ENCODE measurements at places on chromosomes 16 and 17.

DNA sequence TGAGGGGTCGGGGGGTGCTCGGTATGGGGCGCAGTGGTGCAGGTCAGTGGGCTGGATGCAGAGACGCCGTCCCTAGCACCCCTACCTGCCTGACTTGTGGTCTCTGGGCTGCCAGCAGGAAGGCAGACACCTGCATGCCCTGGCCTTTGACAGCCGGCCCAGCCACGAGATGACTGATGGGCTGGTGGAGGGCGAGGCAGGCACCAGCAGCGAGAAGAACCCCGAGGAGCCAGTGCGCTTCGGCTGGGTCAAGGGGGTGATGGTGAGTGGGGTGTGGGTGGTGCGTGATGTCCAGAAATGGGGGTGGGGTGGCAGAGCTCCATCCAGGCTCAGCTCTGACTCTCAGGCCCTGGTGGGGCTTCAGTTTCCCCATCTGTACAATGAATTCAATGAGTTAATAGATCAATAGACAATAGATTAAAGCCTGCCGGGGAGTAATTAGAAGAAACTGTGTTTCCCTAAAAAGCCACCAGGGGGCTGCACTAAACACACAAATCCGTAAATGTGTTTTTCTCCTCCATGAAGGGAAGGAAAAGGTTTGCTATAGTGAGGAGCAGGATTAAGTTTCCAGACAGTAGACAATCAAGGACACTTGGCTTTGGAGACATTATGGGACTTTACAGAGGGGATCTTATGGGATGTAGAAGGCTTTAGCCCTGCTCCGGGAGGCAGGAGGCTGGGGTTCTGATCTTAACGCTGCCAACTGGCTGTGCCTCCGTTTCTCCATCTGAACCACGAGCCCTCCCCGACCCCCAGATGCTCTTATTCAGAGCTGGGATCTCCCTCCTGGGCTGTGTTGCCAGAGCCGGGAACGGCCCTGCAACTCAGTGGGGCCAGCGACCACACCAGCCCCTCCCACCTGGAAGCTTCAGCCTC is 2.2 kb downstream of the SLC12A3 start:
- peak; percentile 84 for DNase-seq

GRCh38 chr16:12215277-12216105 is 239.0 kb downstream of the SNX29 start:
- no peak for DNase-seq

GRCh38 chr16:25005445-25006306 is 9.5 kb downstream of the ARHGAP17 start:
- DNase-seq, result peak; percentile 8

DNA sequence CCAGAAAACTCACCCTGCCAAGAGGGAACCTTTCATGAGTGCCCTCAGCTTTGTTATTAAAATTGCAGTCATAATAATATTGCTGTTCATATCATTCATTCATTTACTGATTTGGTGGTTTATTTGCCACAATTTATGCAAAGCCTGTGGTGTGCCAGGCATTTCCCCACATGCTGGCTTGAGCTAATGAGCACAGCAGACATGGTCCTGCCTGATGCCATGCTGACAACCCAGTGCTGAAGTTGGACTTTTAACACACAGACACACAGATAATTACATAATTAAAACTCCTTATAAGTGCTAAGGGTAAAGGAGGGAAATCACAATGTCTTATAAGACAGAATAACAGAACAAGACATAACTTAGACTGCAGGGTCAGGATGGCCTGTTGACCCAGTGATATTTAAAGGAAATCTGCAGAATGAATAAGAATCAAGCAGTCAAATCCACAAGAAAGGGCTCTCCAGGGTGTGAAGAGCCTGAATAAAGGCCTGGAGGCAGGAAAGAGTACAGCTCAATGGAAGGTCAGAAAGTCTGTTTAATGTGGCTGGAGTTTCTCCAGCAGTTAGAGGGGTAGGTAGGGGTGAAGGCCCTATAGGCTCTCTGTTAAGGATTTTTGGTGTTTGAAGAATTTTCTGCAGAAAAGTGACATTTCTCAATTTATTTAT is 196.9 kb upstream of the CDH11 start:
- no peak for DNase-seq

GRCh38 chr17:79038545-79039135 is 14.7 kb downstream of the C1QTNF1 start:
- no peak for DNase-seq

DNA sequence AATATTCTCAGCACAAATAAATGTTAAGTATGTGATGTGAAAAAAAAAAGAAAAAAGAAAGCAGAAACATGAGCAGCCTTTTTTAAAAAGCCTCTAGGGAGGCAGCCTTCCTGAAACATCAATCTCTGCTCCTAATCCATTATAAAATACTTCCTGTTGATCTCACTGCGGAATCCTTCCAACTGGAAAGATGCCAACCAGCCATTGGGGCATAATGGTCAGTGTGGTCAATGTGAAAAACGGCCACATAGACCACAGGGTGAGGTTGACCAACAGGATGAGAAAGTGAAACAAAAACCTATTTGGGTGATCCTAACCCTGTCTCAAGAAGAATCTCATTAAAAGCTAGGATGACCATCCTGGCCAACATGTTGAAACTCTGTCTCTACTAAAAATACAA is 26.1 kb upstream of the ABCA8 start:
- DNase-seq, result no peak

- DNase-seq, result peak; percentile 72
Measured at GRCh38 chr16:11759163-11759834, 16.6 kb upstream of the TXNDC11 start.

DNA sequence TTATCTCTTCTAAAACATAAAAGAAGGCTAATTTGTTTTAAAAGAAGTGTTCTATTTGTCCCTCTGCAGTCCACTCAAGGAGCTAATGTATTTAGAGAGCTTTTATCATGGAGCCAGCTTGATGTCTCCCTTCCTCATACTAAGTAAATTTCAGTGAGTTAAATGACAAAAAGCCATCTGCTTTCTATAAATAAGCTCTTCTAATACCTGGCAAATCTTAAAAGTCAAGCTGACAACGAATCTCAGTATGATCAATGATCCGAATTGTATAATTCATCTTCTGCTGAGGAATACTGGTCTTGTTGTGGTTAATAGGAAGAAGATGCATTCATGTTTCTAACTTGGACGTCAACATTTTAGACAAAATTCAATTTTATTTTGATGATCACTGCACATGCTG is 1390.7 kb downstream of the CDH8 start:
- no peak for DNase-seq

DNA sequence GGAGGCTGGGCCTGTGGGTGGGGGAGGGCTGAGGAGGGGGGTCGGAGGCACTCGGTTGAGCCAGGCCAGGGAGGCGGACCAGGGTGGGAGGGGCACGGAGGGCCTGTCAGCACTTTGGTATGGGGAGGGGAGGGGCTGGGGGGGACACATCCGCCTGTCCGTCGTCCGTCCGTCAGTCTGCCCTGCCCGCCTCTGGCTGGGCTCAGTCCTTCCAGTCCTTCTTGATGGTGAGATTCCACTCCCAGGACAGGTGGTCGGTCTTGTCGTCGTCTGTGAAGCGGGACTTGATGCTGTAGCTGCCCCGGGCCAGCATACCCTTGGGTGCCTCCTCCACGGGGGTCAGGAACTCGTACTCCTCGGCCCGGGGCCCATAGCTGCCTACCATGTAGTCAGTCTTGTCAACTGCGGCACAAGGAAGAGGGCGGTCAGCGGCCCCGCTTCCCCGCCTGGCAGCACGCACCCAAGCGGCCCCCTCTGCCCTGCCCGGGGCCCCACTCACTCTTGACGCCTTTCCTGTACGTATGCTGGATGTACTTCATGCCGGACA is 2.4 kb downstream of the ARHGDIA start:
- peak; percentile 78 for DNase-seq

- DNase-seq, result peak; percentile 88
Measured at GRCh38 chr16:31700200-31700529, 172.5 kb downstream of the AHSP start.

DNA sequence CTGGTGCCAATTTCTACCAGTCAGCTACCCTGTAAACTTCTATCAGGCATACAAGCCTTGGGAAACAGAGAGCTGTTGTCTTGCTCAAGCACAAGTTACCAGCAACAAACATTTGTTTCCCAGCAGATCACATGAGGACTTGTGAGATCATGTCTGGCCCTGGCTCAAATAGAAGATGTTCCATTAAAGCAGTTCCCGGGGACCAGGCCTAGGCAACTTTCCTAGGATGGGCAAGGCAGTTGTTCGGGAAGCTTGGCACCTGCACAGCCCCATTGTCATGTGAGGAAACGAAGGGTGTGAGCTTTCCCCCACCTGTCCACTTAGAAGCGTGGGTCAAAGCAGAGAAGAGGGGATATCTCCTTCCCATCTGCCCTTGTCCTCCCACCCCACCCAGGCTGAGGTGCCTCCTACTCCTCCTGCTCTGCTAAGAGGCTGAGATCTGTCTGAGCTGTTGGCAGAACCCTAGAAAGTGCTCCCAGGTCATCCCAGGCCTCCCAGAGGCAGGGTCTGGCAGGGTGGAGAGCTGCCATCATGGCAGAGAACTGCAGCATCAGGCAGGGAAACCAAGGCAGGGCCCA is 11.2 kb upstream of the SLC47A2 start:
- peak; percentile 71 for DNase-seq

DNA sequence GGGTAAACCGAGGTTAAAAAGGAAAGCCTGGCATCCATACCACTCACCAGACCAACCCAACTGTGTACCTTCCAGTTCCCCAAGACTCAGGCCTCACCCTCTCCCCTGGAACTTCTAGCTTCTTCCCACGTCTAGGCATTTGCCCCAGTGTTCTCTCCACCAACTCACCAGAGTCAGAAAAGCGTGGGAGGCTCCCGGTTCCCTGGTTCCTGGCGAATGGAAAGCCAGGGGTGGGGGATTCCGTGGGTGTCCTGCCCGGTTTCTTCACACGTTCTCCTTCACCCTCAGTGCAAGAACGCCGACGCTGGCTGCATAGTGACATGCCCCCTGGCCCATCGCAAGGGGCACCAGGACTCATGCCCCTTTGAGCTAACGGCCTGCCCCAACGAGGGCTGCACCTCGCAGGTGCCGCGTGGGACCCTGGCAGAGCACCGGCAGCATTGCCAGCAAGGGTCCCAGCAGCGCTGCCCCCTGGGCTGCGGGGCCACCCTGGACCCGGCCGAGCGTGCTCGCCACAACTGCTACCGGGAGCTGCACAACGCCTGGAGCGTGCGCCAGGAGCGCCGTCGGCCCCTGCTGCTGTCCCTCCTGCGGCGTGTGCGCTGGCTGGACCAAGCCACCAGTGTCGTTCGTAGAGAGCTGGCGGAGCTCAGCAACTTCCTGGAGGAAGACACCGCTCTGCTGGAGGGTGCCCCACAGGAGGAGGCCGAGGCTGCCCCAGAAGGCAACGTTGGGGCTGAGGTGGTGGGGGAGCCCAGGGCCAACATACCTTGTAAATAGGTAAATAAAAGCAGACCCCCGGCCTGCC is 1.7 kb downstream of the RNF151 start:
- DNase-seq, result no peak

DNA sequence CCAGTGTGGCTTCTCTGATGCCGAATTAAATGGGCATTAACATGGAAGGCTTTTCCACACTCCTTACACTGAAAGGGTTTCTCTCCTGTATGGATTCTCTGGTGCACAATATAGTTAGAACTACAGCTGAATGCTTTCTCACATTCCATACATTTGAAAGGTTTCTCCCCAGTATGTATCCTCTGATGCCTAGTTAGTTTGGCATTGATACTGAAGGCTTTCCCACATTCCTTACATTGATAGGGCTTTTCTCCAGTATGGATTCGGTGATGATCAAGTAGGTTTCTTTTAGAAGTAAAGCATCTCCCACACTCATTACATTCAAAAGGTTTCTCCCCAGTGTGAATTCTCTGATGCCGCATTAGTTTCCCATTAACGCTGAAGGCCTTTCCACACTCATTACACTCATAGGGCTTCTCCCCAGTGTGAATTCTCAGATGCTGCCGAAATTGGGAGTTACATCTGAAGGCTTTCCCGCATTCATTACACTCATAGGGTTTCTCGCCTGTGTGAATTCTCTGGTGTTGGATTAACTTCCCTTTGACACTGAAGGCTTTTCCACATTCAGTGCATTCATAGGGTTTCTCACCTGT is 6.5 kb upstream of the TLE7 start:
- DNase-seq, result no peak

DNA sequence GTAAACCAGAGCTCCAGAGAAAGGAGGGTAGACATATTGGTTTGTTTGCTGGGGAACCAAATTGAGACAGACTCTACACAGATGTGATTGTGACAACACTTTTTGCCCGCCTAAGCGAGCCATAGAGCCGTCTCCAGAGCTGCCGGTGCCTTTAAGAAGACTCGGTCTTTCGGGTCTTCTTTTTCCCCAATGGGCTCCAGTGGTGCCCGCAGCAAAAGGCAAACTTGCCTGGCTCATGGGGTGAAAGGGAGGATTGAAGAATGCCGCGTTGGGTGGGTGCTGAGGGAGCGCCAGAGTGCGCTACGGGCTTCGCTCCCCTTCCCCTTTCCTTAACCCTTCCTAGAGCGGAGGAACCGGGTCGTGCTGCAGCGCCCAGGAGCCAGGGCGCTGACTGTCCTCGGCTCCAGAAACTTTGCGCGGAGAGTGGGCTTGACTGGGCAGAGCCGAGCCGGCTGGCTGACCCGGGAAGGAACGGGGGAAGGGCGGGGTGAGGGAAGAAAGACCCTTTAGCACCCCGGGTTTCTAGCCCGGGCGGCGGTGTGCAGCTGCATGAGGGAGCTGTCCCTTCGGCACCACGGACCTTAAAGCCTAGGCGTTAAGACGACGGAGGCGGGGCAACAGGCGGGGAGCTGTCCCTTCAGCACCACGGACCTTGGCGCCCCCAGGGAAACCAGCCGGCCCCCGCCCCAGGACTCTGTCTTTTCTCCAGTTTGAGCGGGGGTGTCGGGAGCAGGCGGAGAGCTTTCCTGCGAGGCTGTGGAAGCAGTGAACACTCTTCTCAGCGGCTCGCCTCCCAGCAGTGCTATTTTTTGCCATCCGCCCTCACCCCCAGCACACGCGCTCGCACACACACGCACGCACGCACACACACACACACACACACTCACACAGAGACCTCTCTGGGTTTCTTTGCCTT is at the start of gene CACNG3:
TSS of gene CACNG3 (plus strand) at position 880 of the 916 bp plus-strand sequence. CDS start 420 bp downstream, outside the sequence.
- DNase-seq, result peak; percentile 20

DNA sequence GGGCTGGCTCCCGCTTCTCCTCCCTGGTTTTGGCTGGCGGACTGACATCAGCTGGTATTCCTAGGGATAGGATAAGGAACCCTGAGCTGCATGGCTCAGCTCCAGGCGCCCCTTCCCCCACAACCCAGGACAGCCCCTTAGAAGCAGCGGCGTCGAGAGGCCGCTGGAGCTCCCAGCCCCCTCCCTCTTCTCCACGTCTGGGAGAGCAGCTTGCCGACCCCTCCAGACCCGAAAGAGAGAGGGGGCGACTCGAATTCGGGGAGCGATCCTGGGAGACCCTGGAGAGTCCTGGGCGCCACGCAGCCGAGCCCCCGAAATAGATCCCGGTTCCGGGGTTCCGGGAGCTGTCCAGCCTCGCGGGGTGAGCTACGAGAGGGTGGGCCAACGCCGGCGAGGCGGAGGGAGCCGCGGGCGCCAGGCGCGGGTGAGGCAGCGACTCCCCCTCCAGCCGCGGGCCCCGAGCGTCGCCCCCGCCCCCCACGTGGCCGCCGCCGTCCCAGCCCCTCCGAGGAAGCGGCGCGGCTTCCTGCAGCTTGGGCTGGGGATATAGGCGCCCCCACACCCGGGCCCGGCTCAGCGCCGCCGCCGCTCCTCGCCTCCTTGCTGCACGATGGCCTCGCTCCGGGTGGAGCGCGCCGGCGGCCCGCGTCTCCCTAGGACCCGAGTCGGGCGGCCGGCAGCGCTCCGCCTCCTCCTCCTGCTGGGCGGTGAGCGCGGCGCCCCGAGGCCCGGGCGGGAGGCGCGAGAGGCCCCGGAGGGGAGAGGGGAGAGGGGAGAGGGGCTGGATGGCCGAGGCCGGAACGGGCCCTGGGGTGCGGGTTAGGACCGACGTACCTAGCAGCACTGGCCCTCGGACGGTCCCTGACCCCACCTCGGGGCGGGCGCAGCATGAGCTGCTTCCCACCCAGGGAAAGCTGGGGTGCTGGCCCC is at the start of gene RAMP2:
TSS of gene RAMP2 (plus strand) at position 576 of the 930 bp plus-strand sequence. CDS start at position 611, 35 bp downstream.
- DNase-seq, result peak; percentile 77

GRCh38 chr16:68286153-68287074 is 22.1 kb downstream of the SLC7A6 start:
- DNase-seq, result no peak

Data from DMS53 (cell line).